AG09319 (cell line): ENCODE measurements at places on chromosomes 1 and 21.

GRCh38 chr21:24372506-24372905 is 1234.8 kb downstream of the MRPL39 start:
- no peak for DNase-seq

DNA sequence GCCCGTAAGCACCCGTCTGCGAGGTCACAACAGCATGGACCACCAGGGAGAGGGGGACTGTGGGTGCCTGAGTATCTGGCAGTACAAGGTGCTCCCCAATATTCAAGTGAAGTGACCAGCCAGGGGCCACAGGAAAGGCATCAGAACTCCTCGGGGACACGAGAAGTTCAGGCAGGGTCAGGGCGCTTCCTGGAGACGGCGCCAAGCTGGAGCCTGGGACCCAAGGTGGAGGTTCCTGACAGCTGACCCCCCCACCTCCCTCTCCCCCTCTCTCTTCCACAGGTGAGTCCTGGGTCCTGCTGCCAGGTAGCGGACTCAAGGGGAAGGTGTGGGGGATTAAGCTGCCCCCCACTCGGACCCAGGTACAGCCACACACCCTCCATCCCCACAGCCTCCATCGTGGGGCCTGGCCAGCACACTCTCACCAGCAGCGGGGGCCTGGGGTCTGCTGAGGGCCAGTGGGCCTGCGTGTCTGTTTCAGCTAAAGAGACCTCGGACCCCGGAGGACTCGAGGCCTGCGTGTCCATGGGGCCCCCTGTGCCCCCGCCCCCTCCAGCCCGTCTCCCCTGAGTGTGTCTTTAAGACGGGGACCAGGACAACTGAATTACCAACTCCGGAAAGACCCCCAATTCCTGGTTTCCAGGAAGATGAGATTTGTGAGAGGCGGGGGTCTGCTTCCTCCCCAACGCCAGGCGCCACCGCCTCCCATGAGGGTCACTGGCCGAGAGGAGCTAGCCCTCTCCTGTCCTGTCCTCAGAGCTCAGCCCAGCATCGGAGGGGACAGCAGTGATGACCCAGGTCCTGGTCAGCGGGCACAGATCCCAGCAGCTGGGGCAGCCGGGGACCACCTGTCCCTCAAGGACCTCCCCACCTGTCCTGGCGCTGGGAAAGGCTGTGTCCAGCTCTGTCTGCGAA is 6.2 kb downstream of the TNFRSF18 start:
- DNase-seq = no peak

GRCh38 chr1:47482786-47483185 is 44.9 kb downstream of the FOXD2 start:
- no peak for DNase-seq

DNA sequence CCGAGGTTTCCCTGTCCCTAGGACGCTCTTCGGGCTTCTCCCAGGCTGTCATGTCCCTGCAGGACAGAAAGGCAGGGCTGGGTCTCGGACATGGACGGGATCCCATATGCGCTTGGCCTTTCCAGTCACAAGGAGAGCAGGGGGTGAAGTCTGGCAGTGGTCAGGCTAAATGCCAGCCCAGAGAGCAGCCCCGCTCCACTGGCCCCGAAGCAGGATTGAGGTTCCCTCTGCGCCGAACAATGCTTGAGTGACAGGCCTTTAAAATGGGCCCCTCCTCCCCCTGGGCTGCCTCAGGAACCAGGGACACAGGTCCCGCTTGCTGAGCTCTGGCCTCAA is 12.7 kb downstream of the DRAXIN start:
- DNase-seq = no peak

- no peak for DNase-seq
These were observed 50.1 kb downstream of the HUNK start for GRCh38 chr21:31922881-31923280.

DNA sequence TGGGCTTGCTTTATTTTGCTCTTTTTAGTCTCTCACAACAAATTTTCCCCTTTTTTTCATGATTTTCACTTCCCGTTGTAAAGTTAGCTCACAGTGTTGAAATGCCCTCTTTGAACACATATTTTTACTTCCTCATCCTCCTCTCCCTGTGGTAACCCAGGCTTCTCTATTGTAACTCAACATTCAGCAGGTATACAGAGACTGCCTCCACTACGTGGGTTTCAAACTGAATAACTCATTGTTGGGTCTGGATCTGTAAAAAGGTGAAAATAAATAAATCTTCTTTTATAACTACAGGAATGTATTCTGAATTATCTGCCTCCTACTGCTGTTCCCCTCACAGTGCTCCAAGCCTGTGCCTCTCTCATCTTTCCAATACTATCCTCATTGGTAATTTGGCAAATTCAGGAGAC is 166.4 kb downstream of the RUNX1 start:
- DNase-seq = no peak

DNA sequence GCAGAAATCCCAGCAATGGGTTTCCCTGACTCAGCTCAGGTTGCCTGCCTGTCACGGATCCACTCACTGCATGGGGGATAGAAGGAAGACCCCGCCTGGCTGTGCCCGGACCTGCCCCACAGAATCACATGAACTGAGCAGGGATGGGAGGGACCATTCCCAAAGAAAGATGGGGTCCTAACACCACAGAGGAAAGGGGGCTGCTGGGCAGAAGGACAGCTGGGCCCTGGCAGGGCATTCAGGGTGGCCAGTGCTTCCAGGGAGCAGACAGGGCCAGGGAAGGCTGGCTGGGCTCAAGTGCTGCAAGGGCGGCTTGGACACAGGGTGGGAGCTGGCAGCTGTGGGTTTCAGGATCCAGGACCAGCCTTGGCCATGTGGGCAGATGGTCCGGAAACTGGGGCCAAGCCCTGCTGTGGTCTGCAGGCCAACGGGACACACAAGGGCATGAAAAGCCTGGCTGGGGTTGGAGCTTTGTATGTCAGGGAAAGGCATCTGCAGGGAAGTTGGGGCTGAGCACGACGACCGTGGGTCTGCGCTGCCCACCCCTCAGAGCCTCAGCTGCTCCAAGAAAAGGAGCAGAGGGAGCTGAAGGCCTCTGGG is 723.9 kb downstream of the PTPRU start:
- DNase-seq = no peak

GRCh38 chr1:146010126-146010738 is 11.3 kb downstream of the HJV start:
- DNase-seq = no peak

DNA sequence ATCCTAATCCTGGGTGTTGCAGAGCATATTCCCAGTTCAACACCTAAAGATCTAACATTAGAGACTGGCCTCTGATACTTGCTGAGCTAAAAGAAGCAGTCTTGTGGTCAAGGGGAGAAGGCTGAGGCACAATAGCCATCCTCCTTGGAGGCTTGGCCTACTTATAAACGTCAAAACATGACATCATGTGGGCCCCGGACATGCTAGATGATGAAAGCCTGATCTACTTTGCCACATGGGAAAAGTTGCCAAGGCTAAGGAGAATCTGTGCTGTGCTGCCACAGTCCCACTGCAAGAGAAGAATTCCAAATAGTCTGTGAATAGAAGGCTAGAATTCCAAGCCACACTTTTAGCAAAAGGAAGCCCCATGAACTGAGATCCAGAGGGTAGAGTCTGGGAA is 43.9 kb upstream of the SAMD13 start:
- DNase-seq = no peak

GRCh38 chr1:118989878-118990378 is 1.8 kb upstream of the TBX15 start:
- no peak for DNase-seq

GRCh38 chr1:19443326-19443725 is 42.0 kb downstream of the CAPZB start:
- DNase-seq = no peak

DNA sequence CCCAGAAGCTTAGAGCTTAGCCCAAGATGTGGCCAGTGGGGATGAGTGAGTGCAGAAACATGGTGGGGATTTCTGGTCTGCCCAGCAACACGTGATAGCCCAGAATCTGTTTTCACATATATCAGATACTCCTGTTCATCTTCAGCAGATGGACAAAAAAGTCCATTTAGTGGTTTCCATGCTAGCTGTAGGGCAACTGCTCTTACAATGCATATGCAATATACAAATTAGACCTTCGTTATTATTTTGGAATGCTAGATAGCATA is 96.9 kb upstream of the SGIP1 start:
- DNase-seq = no peak

DNA sequence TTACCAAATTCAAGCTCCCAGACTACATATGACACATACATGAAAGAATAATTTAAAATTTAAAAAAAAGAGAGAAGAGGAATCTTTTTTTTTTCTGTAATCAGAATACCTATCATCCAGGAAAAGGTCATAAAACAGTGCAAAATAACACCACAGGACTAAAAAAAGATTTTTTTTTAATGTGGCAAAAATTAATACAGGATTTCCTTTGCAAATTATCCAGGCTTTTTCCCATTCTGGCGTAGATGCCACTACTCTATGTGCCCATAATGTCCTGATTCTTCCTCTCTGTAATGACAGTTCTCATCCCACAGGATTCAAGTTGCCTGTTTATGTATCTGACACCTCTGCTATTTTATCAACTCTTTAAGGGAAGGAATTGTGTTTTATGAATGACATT is 429.6 kb downstream of the SMYD3 start:
- DNase-seq = no peak

DNA sequence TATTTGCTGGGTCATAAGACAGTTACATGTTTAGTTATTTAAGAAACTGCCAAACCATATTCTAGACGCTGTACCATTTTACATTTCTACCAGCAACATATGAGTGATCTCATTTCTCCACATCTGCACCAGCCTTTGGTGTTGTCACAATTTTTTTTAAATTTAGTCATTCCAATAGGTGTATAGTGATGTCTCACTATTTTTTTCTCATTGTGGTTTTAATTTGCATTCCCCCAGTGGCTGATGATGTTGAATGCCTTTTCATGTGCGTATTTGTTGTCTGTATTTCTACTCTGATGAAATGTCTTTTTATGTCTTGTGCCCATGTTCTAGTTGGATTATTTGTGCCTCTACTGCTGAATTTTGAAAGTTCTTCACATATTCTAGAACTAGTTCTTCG is 38.4 kb downstream of the NFASC start:
- no peak for DNase-seq

DNA sequence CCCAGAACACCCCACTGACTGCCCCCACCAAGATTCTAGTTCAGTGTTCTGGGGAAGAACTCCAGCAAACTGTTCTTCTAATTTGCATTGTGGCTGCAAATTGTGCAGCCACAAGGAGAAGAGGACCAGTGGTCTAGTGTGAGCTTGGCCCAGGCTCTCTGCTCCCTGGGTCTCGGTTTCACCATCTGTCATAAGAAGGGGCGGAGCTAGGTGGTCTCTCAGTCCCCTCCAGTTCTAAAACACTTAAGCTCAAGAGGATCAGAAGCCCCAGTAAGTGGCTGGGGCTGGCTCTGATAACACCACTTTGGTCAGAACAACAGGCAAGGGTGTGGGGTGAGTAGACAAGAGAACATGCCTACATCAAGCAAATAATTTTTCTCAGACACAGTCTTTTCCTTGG is 99.9 kb downstream of the BEND5 start:
- DNase-seq = no peak

DNA sequence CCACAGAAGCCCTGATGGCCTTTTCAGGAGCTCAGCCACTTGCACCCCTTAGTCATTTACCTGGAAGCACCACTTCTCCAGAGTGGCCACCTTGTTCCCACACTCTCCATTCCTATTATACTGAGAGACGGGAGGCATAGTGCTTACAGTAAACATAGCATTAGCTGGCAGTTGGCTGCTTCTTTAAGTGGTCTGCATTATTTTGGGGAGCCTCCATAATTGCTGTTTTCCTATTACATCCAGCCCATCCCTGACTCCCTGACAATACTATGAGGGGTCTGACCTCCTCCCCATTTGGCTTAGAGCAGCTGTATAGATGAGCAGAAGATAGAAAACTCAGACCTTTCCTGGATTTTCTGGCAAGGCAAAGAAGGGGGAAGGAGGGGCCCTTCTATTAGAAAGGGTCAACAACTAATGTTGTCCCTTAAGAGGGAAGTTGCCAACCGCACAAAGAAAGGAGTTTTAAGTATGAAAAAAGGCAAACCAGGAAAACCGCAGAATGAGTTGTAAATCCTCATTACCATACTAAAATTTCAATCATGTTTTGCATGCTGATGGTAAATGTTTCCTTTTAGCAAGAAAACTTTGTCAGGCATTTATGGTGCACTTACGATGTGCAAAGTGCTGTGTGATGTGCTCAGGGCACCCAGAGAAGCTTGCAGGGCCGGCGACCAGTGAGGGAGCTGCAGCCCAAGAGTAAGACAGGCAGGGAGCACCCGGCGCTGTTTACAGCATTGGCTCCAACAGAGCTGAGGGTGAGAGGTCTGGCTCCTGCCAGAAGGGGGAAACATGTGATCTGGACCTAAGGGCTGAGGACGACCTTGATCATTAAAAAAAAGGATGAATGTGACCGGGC is 167.3 kb downstream of the ZZZ3 start:
- no peak for DNase-seq

DNA sequence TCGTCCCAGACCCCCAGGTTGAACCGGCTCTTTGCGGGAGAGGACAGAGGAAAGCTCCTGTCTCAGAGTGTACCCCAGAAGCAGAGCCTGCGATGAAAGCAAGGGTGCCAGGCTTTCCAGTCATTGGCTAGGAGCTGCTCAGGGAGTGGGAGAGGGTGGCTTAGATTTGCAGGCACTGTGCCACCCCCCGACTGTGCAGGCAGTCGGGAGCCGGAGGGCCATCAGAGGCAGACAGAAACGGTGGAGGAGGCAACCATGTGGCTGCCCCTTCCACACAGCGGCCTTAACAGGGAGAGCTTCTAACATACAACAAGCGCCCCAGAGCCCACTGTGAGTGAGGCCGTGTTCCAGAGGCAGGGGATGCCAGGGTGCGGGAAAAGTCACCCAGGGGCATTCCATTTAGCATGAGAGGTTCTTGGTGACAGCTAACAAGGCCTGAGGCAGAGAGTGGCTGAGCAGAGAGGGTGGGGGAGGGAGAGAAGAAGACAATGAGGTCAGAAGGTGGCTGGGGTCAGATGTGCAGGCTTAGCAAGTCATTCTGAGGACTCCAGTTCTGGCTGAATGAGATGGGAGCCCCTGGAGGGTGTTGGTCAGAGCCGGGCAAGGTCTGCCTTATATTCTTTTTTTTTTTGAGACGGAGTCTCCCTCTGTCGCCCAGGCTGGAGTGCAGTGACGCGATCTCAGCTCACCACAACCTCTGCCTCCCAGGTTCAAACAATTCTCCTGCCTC is 9.5 kb upstream of the C1orf167 start:
- no peak for DNase-seq

- DNase-seq = no peak
These were observed 18.9 kb downstream of the FGGY start for GRCh38 chr1:59315529-59316463.

GRCh38 chr1:193179094-193179493 is 7.3 kb downstream of the B3GALT2 start:
- no peak for DNase-seq
